Endothelial cell (in vitro differentiated cells): ENCODE measurements at places on chromosomes 3 and 15.

- no peak for DNase-seq
Observed at GRCh38 chr3:102034639-102035451, 185.5 kb downstream of the NFKBIZ start.

- no peak for DNase-seq
Observed at GRCh38 chr3:126659915-126660886, 5.3 kb upstream of the TXNRD3 start.

DNA sequence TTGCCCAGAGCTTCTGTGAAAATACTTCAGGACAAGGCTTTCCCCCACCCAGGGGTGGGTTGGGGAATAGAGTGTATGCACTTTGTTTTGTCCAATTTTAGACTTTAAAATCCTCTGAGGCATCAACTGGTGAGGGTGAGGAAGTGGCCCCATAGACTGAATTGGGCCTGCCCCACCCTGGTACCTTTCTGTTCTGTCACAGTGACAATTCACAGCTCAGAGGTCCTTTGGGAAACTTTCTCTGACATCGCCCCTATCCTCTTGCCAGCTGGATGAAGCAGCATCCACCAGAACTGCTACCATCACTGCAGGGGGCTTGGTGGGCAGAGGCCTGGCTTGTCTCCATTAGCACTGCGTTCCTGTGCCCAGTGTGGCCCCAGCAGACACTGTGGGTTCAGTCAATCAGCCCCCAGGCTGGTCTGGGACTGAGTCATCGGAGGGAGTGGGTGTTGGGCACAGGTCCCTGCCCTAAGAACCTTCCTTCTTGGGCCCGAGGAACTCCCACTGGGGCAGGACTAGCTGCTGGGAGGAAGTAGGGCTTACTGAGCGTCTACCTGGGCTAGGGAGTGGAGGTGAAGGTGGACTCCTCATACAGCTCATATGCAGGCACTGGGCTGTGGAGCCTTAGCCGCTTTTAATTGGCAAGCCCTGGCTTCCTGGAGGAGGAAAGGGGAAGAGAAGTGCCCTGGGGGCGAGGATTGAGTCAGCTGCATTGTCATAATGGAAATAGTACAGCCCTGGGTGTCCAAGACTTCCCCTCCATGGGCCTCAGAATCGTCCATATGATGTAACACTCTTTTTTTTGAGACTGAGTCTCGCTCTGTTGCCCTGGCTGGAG is 1.5 kb upstream of the PPM1M start:
- DNase-seq = no peak

DNA sequence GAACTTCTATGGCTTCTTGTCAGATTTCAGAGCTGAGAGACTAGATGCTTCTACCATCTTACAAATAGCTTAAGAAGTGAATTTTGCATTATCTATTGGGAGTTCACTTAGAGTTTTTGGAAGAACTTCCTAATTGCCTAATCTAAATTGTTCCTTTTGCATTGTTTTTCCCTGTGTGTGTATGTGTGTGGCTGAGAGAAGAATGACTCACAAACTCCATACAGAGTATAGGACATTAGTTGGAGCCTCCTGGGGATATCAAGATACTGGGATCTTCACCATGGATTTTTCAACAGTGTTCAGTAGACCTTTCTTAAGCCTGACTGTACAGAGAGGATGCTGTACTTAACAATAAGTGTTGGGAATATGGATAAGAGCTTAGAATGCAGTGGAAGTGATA is 10.9 kb downstream of the TLNRD1 start:
- no peak for DNase-seq

- no peak for DNase-seq
Observed at GRCh38 chr15:91927585-91927984, 74.1 kb downstream of the SLCO3A1 start.

GRCh38 chr3:187361835-187362234 is 6.3 kb upstream of the RTP4 start:
- no peak for DNase-seq

- DNase-seq = peak; percentile 32
Observed at GRCh38 chr3:170414202-170414663, 4.4 kb upstream of the CLDN11 start.

- DNase-seq = no peak
Observed at GRCh38 chr3:181919375-181919774, 207.7 kb downstream of the SOX2 start.

GRCh38 chr15:91468871-91469580 is 369.0 kb downstream of the SV2B start:
- DNase-seq = no peak

GRCh38 chr3:62238003-62238402 is 135.3 kb downstream of the FEZF2 start:
- no peak for DNase-seq
